ENCODE measurements at places on chromosomes 6 and 20.
A peak's percentile ranks its signal among the peaks of the same experiment; 100 is the strongest.

DNA sequence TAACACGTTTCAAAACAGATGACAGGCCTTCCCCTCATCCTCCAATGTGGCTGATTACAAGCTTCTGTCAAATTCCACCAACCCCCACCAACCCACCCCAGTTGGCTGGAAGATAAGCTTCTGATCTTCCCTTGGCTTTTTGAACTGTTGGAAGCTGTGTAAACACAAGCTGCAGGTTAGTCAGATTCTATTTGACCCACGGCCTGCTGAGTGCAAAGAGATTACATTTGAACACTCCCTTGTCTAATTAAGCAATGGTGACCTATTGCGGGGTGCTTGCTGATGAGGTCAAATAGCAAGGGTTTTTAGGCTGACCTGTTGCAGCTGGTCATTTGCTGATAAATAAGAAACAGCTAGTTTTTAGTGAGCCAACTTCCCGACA, 379.7 kb downstream of the BMP2 start:
- no peak for DNase-seq

GRCh38 chr6:127971945-127972391, 71.1 kb upstream of the THEMIS start:
- DNase-seq: peak; percentile 18

GRCh38 chr20:2507875-2508630, 662 bp downstream of the ZNF343 start:
- DNase-seq: no peak

GRCh38 chr20:1322511-1323245, 6.3 kb downstream of the SDCBP2 start:
- no peak for DNase-seq

DNA sequence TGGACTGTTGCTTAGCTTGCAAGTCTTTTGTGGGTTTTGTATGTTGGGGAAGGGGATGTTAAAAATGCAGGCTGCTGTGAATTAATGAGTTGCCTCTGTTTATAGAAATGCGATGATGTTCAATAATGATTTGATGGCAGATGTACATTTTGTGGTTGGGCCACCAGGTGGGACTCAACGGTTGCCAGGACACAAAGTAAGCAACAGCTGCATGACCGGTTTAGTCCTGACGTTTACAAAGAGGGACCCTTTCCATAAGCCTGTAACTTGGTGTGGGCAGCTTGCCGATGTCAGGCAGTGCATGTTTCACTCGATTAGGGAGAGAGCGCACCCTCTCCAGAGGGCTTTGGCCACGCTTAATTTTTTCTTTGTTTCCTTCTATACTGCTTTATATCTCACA, 1.3 kb downstream of the BTBD3 start:
- no peak for DNase-seq

DNA sequence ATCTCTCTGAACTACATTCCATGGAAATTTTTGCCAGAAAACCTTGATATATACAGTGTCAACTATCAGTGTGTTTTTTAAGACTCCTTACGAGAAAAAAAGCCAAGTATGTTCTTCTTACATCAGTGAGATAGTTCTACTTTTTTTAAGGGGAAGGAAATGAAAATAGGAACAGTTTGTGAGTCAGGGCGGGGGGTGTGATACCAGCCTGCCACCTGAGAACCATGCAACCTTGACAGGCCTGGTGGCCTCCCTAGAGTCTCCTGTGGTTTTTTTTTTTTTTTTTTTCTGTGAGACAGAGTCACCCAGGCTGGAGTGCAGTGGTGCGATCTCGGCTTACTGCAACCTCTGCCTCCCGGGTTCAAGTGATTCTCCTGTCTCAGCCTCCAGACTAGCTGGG, 96.3 kb upstream of the GCM1 start:
- DNase-seq: no peak

- no peak for DNase-seq
Measured at GRCh38 chr6:137536104-137536773, 42.0 kb upstream of the OLIG3 start.

- DNase-seq: no peak
Measured at GRCh38 chr20:12969071-12969669, 39.6 kb upstream of the SPTLC3 start.

DNA sequence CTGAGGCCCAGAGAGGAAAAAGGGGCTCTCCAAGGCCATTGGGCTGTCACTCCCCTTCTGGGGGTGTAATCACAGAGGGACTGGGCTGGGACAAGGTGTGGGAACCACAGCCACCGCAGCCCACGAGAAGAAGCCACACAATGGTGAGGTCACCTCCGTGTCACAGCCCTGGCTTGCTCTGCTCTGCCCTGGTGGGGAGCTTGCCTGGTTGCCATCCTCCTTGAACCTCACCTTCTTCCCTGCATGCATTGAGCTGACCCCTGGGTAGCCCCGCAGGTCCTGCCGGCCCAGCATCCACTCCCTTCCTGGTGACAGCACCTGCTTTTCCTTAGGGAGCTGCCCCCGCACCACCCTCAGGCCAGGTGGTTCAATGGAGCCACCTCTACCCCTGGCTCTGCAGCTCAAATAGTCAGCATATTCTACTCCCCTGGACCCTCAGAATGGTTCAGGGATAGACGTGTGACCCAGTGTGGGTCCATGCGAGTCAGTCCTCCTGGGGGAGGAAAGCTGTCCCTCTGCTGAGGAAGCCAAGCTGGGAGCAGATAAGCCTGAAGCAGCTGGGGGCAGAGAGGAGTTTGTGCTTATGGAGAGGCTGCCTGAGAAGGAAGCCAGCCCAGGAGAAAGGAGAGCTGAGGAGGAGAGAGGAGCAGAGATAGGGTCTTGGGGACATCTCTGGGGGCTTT, 21.3 kb downstream of the RBM38 start:
- no peak for DNase-seq

DNA sequence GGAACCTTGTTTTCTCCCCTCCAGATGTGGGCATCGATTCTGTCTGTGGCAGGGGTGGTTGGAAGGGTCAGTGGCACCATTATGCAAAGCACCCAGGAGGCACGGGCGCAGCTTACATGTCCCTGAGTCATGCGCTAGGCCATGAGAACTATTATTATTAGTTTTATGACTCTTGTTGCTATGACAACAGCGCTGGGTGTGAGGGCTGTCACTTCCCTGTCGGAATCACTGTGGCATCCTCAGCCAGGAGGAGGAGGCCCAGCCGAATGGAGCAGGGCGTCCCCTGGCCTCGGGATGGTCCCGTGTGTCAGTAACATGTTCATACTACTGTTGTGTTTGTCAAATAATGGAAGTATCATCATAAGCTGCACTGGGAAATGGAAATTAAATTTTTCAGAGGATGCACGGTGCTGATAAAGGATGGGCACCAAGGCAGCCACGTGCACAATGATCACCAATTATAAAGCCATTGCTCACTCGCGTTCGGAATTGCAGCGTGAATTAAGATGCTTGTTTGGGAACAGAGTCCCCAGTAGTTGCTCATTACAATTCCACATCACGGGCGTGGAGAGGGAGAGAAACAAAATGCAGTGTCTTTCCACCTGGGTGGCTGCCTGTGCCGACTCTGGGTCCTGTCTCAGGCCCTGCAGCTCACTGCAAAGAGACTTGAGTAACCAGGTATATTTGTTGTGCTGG, 247.9 kb downstream of the CDH4 start:
- DNase-seq: no peak

DNA sequence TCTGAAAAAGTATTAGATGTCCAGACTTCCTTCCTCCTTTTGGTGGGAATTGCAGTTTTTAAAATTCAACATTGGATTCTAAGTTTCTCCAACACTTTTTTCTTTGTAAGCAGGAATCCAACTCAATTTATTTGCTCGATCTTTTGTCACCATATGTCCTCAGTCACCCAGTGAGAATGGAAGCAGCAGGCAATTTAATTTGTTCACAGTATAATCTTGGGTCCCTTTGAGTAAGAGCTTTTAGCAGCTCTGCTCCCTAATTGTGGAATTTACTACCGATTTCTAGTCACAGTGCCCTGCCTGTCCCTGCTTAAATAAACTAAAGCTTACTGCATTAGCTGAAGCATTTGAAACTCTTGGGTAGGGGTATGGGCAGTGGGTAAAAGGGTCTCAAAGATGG, 98.6 kb downstream of the BTBD3 start:
- DNase-seq: no peak

- no peak for DNase-seq
Measured at GRCh38 chr20:11140359-11140758, 466.6 kb upstream of the JAG1 start.

DNA sequence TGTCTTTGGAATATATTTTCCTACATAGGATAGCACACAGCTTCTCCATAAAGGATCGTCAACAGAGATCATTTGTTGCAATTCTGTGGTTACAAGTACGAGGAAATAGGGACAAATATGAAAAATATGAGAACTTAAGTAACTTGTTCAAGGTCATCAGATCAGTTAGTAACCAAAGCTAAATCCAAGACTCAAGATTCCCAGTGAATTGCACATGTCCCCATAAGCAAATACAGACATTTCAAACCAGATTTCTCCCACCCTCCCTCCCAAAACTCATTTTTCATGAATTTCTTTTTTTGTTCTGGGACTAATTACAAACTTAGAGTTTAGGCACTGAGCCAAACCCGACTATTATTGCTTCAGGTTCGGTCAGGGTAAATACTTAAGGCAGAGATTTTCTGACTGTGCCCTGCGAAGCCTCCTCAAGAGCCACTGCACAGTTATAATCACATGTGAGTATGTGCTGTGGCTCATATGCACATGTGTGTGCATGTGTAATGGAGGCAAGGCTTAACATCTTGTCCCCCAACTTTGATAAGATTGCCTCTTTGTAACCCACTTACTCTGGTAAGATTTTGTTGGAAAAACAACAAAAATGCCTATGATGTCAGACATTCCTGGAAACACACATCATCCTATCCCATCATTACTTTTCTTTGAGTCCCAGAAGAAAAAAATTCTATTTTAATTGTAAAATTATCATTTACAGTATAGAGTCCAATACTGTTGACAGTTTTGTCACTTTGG, 216.2 kb downstream of the CD83 start:
- DNase-seq: no peak
